ENCODE measurements at places on chromosomes 13 and 19. TPM values are rescaled to one million over a fixed set of nuclear protein-coding genes. Genes with fewer than 3 reads are reported as not detected.

DNA sequence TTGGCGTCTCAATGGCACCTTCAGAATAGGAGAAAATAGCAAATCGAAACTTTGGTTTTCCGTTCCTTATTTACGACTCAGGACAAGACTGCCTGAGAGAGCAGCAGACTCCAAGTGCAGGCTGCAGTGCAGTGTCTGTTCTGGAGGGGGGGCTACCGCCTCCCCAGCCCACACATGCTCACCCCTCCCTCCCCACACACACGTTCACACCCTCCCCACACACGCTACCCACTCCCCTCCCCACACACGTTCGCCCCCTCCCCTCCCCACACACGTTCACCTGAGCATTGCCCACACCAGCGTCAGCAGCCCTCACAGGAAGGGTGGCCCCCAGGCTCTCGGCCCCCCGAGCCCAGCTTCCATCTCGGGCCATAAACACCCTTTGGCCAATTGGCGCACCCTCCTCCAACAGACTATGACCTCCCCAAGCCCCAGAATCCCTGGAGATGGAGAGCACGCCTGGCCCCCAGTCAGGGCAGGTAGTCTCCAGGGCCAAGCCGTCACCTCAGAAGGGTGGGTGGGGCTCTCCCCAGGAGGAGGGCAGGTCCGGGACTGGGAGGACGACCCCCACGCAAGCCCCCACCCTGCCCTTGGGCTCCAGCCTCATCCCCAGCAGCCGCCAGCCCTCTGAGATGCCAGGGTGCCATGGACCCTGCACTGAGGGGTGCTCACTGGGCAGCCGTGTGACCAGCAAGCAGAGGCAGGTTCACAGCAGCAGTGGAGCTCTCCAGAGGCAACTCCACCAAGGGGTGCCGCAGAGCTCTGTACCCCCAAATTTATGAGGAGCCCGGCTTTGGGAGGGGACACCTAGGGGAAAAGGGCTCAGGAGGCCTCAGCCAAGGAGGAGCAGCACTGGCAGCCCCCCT, 27.5 kb downstream of the RASA3 start:
- DNase-seq = no peak

Gene IRS2
- polyA plus RNA-seq = 26.4 TPM

- DNase-seq = no peak
Measured at GRCh38 chr13:112575675-112576074, 12.3 kb downstream of the TUBGCP3 start.

GRCh38 chr19:41951686-41952172, 7.4 kb downstream of the RABAC1 start:
- peak; percentile 87 for DNase-seq

DNA sequence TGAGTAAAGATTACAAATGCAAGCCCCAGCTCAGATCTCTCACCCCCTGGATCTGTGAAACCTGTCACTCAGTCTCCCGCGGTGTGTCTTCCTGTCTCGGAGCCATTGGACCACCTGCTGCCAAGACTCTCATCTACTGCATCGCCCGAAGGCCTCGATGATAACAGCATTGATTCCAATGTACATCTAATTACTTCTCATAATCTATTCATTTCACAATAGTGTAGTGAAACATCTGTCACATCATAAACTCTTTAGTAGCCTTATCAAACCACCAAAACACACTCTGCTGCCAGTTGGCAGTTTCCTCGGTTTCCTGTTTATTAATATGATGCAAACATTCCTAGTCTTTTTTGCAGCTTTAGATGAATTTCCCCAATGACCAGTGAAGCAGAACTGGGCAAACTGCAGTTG, 220.3 kb downstream of the POU4F1 start:
- DNase-seq = no peak

All from hepatocyte (in vitro differentiated cells).